Brain (organoid and tissue), 16 donors: ENCODE measurements at places on chromosomes 4 and X.

GRCh38 chrX:103517246-103517645 lies 2.0 kb downstream of the RAB40A start:
- no peak for DNase-seq

DNA sequence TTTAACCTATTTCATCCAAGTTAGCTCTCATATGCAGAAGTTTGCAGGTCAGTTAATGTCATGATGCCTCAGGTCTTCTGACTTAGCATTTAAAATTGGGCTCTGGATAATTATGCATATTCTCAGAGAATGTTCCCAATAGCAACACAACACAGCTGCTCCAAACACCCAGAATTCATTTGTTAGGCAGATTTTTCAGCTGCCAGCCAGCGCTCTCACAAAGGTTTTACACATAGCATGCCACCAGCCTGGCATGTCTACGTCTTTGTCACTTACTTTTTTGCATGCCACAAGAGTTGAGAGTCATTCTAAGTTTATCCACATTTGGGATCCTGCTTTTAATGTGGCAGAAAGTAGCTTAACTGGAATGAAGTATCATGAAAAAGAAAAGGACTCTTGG lies 84.8 kb downstream of the LIMCH1 start:
- DNase-seq = peak; percentile 74

DNA sequence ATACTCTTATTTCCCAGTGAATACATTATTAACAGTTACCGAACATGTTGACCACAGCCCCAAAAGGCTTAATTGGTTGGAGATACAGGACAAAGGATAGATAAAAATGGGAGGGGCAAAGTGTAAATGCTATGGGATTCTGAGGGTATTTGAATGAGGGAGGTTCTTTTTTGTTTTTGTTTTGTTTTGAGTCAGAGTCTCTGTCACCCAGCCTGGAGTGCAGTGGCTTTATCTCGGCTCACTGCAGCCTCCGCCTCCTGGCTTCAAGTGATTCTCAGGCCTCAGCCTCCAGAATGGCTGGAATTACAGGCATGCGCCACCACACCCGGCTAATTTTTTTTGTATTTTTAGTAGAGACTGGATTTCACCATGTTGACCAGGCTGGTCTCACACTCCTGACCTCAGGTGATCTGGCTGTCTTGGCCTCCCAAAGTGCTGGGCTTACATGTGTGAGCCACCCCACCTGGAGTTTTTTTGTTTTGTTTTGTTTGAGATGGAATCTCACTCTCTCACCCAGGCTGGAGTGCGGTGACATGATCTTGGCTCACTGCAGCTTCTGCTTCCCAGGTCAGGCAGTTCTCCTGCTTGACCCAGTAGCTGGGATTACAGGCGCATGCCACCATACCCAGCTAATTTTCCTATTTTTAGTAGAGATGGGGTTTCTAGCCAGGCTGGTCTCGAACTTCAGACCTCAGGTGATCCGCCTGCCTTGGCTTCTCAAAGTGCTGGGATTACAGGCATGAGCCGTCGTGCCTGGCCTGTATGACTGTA lies 9.0 kb downstream of the UBE2K start:
- no peak for DNase-seq

GRCh38 chrX:130700629-130701028 lies 202.4 kb downstream of the ENOX2 start:
- DNase-seq = no peak

- peak; percentile 53 for DNase-seq
These were observed at the start of gene TLR10 for GRCh38 chr4:38782452-38783108. Gene TLR10 (minus strand): TSS chr4:38782990. CDS start chr4:38775590, 7,400 bp downstream.

DNA sequence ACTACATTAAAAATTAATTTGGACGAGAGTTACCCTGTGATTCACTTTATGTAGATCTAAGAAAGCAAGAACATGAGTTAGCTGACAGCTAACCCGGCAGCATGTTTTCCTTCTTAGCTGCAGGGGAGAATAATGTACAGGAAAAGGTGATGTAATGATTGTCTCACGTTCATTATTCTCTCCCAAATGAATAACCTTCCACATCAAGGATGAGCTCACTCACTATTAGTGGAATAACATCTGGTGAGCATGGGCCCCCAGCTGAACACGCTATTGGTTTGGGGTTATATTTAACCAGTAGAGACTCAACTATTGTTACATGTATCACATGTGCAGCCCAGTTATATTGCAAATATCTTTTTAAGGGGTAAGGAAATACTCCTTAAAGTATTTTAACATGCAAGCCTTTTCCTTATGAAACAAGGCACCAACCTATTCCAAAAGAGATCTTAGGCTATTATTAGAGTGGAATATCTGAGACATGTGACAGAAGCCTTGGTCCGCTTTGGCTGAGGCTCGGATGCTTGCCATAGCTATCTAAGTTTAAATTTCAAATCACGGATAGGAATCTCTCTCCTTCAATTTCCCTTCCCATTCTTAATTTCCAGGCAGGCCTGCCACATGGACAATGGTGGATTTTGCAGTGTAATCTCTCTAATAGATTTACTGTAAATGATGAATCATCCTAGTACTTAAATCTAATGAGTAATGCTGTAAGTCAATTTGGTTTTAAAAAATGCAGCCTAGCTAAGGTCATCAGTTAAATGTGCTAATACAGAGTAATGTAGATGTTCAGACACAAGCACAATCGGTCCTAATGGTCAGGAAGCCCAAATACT lies 99.0 kb upstream of the OTUD4 start:
- no peak for DNase-seq

- DNase-seq = no peak
These were observed 19.3 kb downstream of the TMEM154 start for GRCh38 chr4:152660526-152660925.

DNA sequence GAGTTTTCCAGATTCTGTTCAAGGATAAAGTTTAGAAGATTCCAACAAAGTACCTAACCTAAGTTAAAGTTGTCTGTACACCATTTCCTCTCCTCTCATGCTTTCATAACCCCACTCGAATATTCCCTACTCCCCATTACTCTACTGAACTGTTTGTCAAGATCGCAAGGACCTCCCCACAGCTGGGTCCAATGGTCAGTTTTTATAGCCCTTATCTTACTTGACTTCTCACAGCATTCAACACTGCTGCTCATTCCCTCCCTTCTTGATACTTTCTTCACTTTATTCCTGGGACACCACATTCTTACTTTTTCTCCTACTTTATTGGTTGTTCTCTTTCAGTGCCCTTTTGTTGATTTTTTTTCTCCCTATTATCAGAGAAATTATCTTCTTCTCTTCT lies 30.9 kb downstream of the QDPR start:
- DNase-seq = no peak
